G401 (cell line): ENCODE measurements at places on chromosomes 6 and 20. TPM values are rescaled to one million over a fixed set of nuclear protein-coding genes. Genes with fewer than 3 reads are reported as not detected.

WFDC2 gene
- total RNA-seq, result not detected in 2 replicates

TBXT gene
- 2.2 TPM in 1 of 2 replicates, not detected in the other for total RNA-seq

HUS1B gene
- total RNA-seq, result not detected in 2 replicates

TXLNB gene
- total RNA-seq, result 0.03 TPM in 1 of 2 replicates, not detected in the other

CEBPB gene
- total RNA-seq, result 21.6 and 24.9 TPM in 2 replicates

TP53TG5 gene
- not detected in 2 replicates for total RNA-seq

STMND1 gene
- not detected in 2 replicates for total RNA-seq

SFTA2 gene
- not detected in 2 replicates for total RNA-seq

KCNB1 gene
- total RNA-seq, result 0.12 and 0.14 TPM in 2 replicates

EBF4 gene
- total RNA-seq, result 0.25 TPM in 1 of 2 replicates, not detected in the other

PLCB4 gene
- 2.4 and 10.3 TPM in 2 replicates for total RNA-seq

TGM6 gene
- not detected in 2 replicates for total RNA-seq

TMEM170B gene
- 4.9 and 6.3 TPM in 2 replicates for total RNA-seq

COL11A2 gene
- 7.0 and 10.4 TPM in 2 replicates for total RNA-seq

CALHM6 gene
- total RNA-seq, result 0.74 TPM in 1 of 2 replicates, not detected in the other

GRIK2 gene
- total RNA-seq, result not detected in 2 replicates

SLC22A1 gene
- not detected in 2 replicates for total RNA-seq

TSBP1 gene
- not detected in 2 replicates for total RNA-seq

CRISP2 gene
- not detected in 2 replicates for total RNA-seq

PPP1R3G gene
- total RNA-seq, result 0.25 and 0.58 TPM in 2 replicates

OOEP gene
- total RNA-seq, result not detected in 2 replicates

SDCBP2 gene
- 0.49 and 2.0 TPM in 2 replicates for total RNA-seq

NHLRC1 gene
- total RNA-seq, result not detected in 2 replicates

NKAIN4 gene
- 6.8 and 11.3 TPM in 2 replicates for total RNA-seq

MOXD1 gene
- not detected in 2 replicates for total RNA-seq

RIMS1 gene
- total RNA-seq, result not detected in 2 replicates

SLC17A1 gene
- total RNA-seq, result not detected in 2 replicates

AVP gene
- total RNA-seq, result not detected in 2 replicates

TRAPPC3L gene
- not detected in 2 replicates for total RNA-seq

CTAGE9 gene
- not detected in 2 replicates for total RNA-seq

CST7 gene
- total RNA-seq, result not detected in 2 replicates

RSPO3 gene
- total RNA-seq, result 5.7 TPM in 1 of 2 replicates, not detected in the other

MUCL3 gene
- total RNA-seq, result not detected in 2 replicates

BTNL2 gene
- total RNA-seq, result not detected in 2 replicates

TGM3 gene
- not detected in 2 replicates for total RNA-seq

TRIM15 gene
- total RNA-seq, result not detected in 2 replicates

HAO1 gene
- not detected in 2 replicates for total RNA-seq

HACE1 gene
- 65.2 and 68.8 TPM in 2 replicates for total RNA-seq

DNAH8 gene
- not detected in 2 replicates for total RNA-seq

POLR1H gene
- 48.2 and 50.3 TPM in 2 replicates for total RNA-seq

SMOC2 gene
- total RNA-seq, result 0.20 and 1.1 TPM in 2 replicates

METTL24 gene
- total RNA-seq, result 1.8 and 2.6 TPM in 2 replicates

CDH26 gene
- total RNA-seq, result not detected in 2 replicates

PHACTR3 gene
- not detected in 2 replicates for total RNA-seq

ERVFRD-1 gene
- total RNA-seq, result 0.17 TPM in 1 of 2 replicates, not detected in the other

SLC24A3 gene
- total RNA-seq, result not detected in 2 replicates

ASIP gene
- not detected in 2 replicates for total RNA-seq

L3MBTL1 gene
- 3.0 and 17.9 TPM in 2 replicates for total RNA-seq
